ENCODE measurements at places on chromosomes 12 and 14.

- DNase-seq, result no peak
These were observed 415.0 kb upstream of the FBXO33 start for GRCh38 chr14:39847194-39847593.

- no peak for DNase-seq
These were observed 480.9 kb upstream of the TMEM132C start for GRCh38 chr12:127785986-127786590.

GRCh38 chr12:10708862-10709261 lies 14.3 kb downstream of the YBX3 start:
- DNase-seq, result no peak

GRCh38 chr14:99181804-99182520 lies 90.0 kb downstream of the BCL11B start:
- no peak for DNase-seq

DNA sequence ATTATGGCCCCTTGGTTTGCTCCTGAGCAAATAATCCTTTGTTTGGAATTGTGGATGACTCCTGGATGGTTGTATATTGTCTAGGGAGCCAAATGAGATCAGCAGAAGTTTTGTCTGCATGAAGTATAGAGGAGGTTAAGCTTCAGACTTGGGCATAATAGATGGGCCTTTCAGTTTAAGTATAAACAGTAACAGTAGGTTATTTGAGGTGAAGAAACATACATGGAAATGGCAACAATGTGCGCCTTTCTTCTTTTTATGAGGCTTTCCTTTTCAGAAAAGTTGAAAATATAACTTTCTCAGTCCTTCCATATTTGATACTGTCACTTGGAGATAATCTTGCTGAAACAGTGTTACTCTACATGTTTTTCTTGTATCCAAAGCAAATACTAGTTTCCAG lies 63.7 kb upstream of the PPP1R12A start:
- DNase-seq, result no peak

DNA sequence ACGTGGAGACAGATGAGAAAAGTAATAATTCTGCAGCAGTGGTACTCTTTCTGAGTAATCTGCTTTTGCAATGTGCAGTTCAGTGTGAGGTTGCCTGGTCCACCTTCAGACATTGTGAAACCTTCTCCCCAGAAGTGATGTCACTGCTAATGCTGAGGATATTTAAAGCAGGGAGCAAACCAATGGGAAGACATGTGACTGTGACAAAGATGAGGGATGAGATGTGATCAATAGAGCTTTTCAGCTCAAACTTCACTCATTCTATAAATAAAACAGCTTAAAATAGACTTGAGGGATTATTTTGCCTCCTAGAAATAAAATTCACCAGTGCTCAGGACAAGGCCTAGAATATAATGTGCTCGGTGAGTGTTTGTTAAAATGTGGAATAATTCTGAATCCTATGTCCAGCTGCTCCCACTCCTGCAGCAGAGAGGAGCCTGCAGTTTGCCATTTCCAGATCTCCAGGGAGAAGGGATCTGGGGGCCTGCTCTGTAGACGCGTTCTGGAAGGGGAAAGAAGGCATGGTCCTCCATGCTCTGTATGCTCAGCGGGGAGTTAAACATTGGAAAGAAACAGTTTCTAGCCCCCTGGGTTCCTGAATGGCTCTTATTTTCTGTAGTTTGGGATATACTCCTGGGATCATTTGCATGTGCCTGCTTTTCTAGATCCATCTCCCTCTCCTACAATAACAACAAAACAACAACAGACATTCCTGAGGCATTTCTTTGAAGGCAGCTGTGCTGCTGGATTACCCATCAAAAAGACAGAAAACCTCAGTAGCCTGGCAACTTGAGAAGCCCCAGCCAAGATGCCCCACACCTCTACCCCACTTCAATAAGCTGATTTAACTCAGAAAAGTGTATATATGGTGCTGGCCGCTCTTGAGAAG lies 8.9 kb downstream of the SLC7A8 start:
- no peak for DNase-seq

All from Kasumi-1 (cell line).